ENCODE measurements at places on chromosomes 1 and 21. TPM values are rescaled to one million over a fixed set of nuclear protein-coding genes. Genes with fewer than 3 reads are reported as not detected.

Gene ASAP3
- 20.3 TPM for total RNA-seq

Gene S100A8
- 228 TPM for total RNA-seq

Gene SPATA46
- total RNA-seq, result not detected

Gene UBXN10
- 0.04 TPM for total RNA-seq

Gene NEGR1
- 0.08 TPM for total RNA-seq

Gene FCRL5
- not detected for total RNA-seq

Gene HES2
- 42.2 TPM for total RNA-seq

Gene CYP4B1
- total RNA-seq, result not detected

Gene SH3BGR
- 0.70 TPM for total RNA-seq

Gene ARTN
- 139 TPM for total RNA-seq

Gene AGRN
- total RNA-seq, result 211 TPM

Gene GNL2
- 69.4 TPM for total RNA-seq

Gene MPZ
- 0.86 TPM for total RNA-seq

Gene RGS5
- 0.16 TPM for total RNA-seq

Gene DNALI1
- 0.23 TPM for total RNA-seq

Data from hair follicular keratinocyte (primary cell).